ENCODE measurements at places on chromosomes 1 and 21. TPM values are rescaled to one million over a fixed set of nuclear protein-coding genes. Genes with fewer than 3 reads are reported as not detected.

C4BPA gene
- not detected for polyA plus RNA-seq

DNA sequence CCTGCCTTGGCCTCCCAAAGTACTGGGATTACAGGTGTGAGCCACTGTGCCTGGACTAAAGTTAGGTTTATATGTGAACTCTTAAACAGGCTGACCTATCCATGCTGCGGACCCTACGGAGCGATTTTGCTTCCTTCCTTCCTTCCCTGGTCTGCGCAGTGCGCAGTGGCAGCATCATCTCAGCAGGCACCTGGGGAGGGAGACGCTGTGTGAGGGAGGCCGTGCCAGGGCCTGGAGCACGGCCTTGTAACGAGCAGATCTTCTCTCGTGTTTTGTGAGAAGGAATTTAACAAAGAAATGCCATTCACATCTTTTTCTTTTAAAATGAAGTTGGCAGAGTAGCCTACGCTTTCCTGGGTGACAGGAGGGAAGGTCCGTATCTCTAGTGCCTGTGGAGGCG, 45.8 kb downstream of the PKNOX1 start:
- no peak overlapping the region for H3K4me3 ChIP-seq
- H3K4me1 ChIP-seq = no peaks in the 10 kb centered on the region
- DNase-seq = no peak
- H3K36me3 ChIP-seq = peaks cover 21% of the 10 kb centered on the region

C1orf87 gene
- polyA plus RNA-seq = not detected

SDHC gene
- 212 TPM for polyA plus RNA-seq

DNA sequence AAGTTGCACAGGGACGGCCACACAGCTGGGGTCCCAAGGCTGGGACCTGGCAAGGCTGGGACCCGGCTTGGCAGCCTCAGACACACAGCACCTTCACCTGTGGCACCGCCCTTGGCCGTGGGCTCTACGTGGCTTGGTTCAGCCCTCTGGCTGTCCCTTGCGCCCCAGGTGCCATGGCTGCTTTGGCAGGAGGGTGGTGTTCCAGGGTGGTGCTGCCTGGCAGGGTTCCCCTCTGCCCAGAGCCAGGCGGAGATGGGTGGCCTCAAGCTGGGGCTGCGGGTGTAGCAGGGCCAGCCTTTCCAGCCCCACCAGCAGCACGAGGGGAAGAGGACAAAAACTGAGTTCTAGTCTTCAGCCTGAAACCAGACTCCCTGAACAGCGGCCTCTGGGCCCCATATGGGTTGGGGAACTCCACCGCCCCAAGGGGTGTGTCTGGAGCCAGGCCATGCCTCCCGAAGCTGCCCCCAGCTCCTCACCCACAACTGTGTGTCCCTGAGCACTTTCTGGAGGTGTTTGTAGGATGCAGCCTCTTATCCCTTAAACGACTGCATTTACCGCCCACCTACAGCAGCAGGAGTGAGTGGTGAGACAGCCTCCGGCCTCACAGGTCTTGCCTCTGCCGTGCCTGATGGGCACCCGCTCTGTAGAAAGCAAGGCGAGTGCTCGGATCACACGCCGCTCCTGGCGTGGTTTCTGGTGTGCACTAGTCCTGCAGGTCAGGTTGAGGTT, 92.3 kb downstream of the PDE9A start:
- H3K27me3 ChIP-seq = no peaks in the 10 kb centered on the region
- H3K36me3 ChIP-seq = no peaks in the 10 kb centered on the region
- H3K4me1 ChIP-seq = peaks cover 46% of the 10 kb centered on the region

KCNT2 gene
- polyA plus RNA-seq = not detected

IBA57 gene
- polyA plus RNA-seq = 3.3 TPM

Measured in naive thymus-derived CD8-positive, alpha-beta T cell (primary cell).